GM23248 (cell line): ENCODE measurements at places on chromosomes 2 and 18. TPM values are rescaled to one million over a fixed set of nuclear protein-coding genes. Genes with fewer than 3 reads are reported as not detected.

DNA sequence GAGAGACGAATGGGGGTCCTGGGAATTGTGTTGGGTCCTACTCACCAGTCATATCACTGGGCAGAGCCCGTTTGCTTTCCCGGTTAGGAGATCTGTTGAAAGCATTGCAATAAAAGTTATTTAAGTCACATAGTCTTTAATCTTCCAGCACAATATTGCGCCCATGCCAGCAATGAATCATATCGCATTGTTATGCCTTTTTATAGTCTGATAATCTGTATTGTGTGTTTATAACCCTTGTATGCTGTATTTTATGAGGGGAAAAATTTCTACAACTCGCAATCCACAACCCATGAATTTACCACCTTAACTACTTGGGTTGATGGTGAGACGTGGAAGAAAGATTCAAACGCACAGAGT is 211.9 kb upstream of the SMIM21 start:
- DNase-seq, result no peak

- DNase-seq, result peak; percentile 27
Observed at GRCh38 chr2:184599054-184599871, 934 bp downstream of the ZNF804A start.

GRCh38 chr2:238409341-238410199 is 17.2 kb upstream of the ASB1 start:
- no peak for DNase-seq

- peak; percentile 81 for DNase-seq
Observed at GRCh38 chr2:199977984-199978415, 22.6 kb downstream of the MAIP1 start.

- no peak for DNase-seq
Observed at GRCh38 chr18:8381821-8382459, 227.3 kb upstream of the RAB12 start.

- DNase-seq, result peak; percentile 69
Observed at GRCh38 chr2:54673501-54673998, 49.9 kb upstream of the EML6 start.

- no peak for DNase-seq
Observed at GRCh38 chr2:60544954-60545560, 8.4 kb downstream of the BCL11A start.

- DNase-seq, result peak; percentile 45
Observed at GRCh38 chr2:201419057-201419635, 32.1 kb downstream of the TRAK2 start.

SPAG16 gene
- total RNA-seq, result 25.4 and 28.9 TPM in 2 replicates

DNA sequence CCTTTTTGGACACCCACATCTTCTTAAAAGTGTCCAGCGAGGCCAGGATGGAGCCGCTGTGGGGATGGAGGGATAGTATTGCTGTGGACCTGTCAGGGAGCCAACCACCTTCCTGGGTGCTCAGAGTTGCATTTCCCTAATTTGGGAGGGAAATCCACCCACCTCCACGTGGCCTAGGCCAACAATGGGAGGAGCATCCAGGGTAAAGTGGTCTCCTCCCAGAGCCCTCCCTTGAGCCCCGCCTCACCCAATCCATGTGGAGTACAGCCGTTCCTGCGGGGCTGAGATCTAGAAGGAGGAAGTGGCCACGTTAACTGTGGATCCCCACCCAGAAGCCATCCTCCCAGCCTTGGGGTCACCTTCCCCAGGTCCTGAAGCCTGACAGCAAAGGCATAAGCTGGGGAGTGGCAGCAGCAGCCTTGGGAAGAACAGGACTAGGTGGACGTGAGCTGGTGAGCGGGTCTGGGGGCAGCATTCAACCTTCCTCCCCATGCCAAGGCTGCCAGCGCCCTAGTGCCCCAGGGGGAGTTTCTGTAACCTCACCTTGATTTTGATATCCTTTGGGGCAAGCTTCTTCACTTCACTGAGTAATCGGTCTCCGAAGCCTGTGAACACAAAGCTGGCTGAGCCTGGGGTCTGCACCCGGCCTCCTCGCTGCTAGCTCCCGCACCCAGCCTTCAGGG is 6.8 kb downstream of the ACTR1B start:
- no peak for DNase-seq

ZC3H6 gene
- total RNA-seq, result 2.5 and 3.3 TPM in 2 replicates

- no peak for DNase-seq
Observed at GRCh38 chr2:105803773-105804172, 59.1 kb downstream of the NCK2 start.

DNA sequence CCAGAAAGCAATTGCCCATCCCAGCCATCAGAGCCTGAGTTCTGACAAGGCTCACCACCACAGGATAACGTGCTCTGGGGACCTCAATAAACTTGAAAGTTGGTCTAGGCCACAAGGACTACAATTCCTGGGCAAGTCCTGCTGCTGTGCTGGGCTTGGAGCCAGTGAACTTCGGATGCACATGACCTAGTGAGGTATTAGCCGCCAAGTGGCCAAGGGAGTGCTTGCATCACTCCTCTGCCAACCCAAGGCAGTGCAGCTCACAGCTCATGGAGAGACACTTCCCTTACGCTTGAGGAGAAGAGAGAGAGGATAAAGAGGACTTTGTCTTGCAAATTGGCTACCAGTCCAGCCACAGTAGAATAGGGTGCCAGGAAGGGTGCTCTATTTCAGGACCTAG is 219.6 kb downstream of the MBD2 start:
- DNase-seq, result peak; percentile 28

SULT1C2 gene
- total RNA-seq, result not detected in 2 replicates

DPY30 gene
- 57.8 and 65.6 TPM in 2 replicates for total RNA-seq

GRCh38 chr2:133581010-133581760 is 12.9 kb upstream of the NCKAP5 start:
- peak; percentile 18 for DNase-seq

GRCh38 chr18:22467760-22468553 is 50.2 kb upstream of the CTAGE1 start:
- DNase-seq, result peak; percentile 98

- peak; percentile 40 for DNase-seq
Observed at GRCh38 chr2:180077295-180077906, 70.3 kb upstream of the CWC22 start.

- no peak for DNase-seq
Observed at GRCh38 chr2:4715065-4715464, 977.1 kb upstream of the SOX11 start.

RPRM gene
- not detected in 2 replicates for total RNA-seq

INHA gene
- 0.11 TPM in 1 of 2 replicates, not detected in the other for total RNA-seq

DNA sequence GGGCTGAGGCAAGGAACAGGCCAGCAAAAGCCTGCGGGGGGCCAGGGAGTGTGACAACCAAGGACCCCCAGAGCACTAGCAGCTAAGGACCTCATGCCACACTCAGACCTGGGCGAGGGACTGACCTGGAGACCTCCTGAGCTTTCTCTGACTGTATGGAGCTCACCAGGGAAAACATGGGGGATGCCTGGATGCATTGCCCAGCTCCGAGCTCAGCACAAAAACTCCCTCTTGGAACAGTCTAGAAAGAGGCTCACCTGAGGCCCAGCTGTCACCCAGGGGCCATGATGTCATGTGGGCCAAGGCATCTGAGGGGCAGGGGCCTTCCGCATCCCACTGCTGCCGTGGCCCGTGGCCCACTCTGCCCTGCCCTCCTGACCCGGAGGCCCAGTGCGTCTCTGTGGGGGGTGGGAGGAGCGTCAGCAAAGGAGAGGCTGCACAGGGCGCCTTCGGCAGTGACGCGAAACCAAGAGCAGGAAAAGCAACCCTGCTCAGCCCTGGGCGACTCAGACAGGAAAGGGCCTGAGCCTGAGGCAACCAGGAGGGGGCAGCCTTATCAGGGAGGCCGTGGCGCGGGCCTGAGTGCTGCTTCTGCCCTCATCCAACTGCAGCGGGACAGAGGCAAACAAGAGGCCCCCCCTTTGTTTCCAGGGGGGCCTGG is 57.3 kb upstream of the ALPP start:
- no peak for DNase-seq

CAVIN2 gene
- 2.8 and 3.1 TPM in 2 replicates for total RNA-seq

GRCh38 chr18:62586781-62587487 is 64.1 kb downstream of the ZCCHC2 start:
- no peak for DNase-seq

GRCh38 chr2:25073025-25073424 is 31.1 kb downstream of the EFR3B start:
- no peak for DNase-seq

- DNase-seq, result no peak
Observed at GRCh38 chr2:3154146-3154545, 223.5 kb downstream of the EIPR1 start.

DNA sequence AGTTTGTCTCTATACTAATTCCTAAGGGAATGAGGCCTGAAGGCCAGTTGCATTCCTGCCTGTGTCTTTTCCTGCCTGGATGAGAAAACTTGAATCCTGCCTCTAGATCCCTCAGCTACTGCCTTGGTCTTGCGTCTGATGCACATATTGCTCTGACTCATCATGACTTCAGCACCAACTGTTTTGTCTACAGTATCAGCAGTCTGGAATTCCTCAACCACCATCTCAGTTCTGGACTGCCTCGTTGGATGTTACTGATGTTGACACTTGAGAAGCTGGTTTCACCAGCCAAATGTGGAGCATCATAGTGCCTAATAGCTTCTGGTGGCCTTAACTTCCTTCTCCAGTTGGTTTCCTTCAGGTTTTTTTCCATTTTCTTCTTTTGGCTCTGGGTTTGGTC is 211.0 kb downstream of the CTNNA2 start:
- peak; percentile 90 for DNase-seq

DNA sequence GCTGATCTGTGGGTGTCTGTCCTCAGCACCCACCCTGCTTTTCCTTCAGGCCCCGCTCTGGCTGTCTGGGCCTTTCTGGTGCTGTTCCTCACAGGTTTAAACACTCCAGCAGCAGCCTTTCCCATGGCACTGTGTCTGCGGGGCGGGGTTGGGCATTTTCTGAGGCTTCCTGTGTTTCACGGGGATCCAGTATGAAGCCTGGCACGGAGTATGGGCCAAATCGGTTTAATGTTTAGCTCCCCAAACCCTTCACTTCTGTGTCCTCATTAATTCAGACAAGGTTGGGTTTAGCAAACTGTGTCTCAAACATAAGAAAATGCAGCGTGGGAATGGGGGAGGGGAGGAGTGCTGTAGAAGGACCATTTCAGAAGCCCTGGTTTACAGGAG is 44.9 kb downstream of the HPCAL1 start:
- DNase-seq, result no peak
